Epithelial cell of esophagus (primary cell): ENCODE measurements at places on chromosomes 3 and 15.
A peak's percentile ranks its signal among the peaks of the same experiment; 100 is the strongest.

- no peak for DNase-seq
Measured at GRCh38 chr3:19147905-19148767, at the start of gene KCNH8. Gene KCNH8 (plus strand): TSS chr3:19148510. CDS start chr3:19148720, 210 bp downstream.

DNA sequence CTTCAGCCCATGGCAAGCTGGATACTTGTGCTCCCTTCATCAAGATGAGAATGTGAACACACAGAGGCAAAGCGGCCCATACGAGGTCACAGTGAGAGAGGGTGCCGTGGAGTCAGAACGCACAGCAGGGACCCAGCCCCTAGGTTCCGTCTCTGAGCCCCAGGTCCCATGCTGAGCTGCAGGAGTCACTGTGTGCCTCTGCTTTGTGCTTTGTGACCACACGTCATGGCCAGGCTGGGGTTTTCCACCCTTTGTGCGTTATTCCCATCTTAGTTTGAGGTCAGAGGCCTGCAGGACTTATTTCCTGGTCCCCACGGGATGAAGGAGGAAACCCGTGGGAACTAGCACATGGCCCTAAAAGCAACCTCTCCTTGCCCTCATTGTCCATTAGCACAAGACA lies 140.3 kb downstream of the TJP1 start:
- DNase-seq, result no peak

DNA sequence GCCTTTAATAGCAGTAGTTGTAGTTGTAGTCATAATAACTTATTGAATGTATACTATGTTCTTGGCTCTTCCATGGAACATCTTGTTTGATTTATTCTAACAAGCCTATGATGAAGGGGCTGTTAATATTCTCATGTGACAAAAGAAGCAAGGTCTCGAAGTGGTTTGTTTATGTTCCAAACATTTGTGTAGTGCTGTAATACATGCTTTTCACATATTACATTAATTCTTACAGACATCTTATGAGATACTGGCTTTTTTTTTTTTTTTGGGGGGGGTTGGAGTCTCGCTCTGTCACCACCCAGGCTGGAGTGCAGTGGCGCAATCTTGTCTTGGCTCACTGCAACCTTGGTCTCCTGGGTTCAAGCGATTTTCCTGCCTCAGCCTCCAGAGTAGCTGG lies 252.3 kb downstream of the PTPRG start:
- DNase-seq, result no peak

DNA sequence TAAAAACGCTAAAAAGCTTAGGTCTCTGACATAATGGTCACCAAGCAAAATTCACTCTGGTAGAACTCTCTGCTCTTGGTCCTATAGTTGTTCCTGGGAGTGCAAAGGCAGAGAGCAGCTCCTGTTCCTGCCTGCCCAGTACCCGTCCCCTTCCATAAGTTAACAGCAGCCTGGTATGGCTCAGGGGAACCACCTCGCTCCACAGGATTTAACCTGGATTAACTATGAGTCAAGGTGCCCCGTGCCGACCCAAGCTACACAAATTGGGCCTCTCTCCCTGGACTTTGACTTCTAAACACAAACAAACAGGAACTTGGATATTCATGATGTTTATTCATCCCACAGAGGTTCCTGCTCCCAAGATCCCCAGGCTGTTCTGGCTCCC lies 32.1 kb downstream of the SCAP start:
- DNase-seq, result peak; percentile 86

DNA sequence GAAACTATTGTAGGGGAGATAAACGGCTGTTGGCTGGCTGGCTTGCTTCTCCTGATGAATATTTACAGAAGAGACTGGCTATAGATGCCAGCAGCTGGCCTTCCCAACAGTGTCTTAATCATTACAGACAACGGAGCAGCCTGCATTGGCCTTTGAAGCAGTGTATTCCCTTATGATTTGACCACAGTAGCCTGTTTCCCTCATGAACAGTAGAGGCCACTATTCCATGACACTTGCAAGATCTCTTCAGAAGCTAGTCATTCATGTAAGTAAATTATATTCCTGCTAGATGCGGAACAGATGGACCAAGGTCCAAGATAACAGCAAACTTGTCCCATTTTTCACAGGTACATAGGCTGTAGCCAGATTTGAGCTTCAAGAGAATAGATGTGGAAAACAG lies 47.3 kb downstream of the TMCO5A start:
- peak; percentile 41 for DNase-seq

GRCh38 chr3:148379763-148380382 lies 317.8 kb upstream of the AGTR1 start:
- peak; percentile 66 for DNase-seq

GRCh38 chr3:126917232-126917804 lies 65.6 kb upstream of the PLXNA1 start:
- DNase-seq, result no peak

GRCh38 chr3:55201779-55202178 lies 273.9 kb upstream of the LRTM1 start:
- DNase-seq, result no peak

- no peak for DNase-seq
Measured at GRCh38 chr3:128846486-128846891, 32.9 kb upstream of the ACAD9 start.

- DNase-seq, result peak; percentile 38
Measured at GRCh38 chr15:63189941-63190768, 749 bp downstream of the RAB8B start.

- DNase-seq, result peak; percentile 62
Measured at GRCh38 chr3:59726279-59726678, 676.5 kb upstream of the CFAP20DC start.

DNA sequence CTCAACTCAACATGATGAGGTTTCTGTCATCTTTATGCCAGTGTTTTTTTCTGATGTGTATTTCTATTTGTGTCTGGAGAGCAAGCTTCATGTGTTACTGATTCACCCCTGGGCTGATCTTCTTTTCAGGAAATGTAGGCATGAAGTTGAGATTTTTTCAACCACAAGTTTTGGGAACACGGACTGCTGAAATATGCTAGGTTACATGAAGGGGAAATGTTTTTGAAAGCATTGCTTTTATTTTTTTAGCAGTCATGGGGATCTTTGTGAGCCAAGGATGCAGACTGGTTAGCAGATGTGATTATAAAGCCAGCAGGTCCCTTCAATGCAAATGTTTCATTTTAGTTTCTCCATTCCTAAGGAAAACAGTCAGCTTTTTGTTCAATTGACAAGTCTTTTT lies 219.3 kb upstream of the COL8A1 start:
- no peak for DNase-seq

GRCh38 chr3:177197727-177198460 lies 612 bp upstream of the TBL1XR1 start:
- peak; percentile 38 for DNase-seq

GRCh38 chr15:81293728-81294515 lies 30.0 kb downstream of the STARD5 start:
- no peak for DNase-seq

DNA sequence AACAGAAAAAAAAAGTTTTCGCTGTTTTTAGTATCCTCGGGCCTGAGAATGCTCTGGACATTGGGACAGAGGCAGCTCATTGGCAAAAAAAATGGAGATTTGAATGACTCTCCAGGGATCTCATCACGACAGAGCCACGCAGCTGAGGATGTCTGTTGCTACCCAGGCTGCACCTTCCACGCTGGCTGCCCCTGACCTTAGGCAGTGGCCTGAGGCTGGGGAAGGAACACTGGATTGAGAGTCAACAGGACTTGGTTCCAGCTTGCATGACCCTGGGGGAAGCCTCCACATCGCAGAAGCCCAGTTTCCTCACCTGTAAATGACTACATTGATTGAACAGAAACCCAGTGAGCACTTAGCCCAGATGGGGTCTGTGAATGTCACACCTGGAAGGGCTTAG lies 8.7 kb upstream of the ACSBG1 start:
- no peak for DNase-seq

GRCh38 chr3:22089284-22089683 lies 338.3 kb upstream of the ZNF385D start:
- DNase-seq, result peak; percentile 59

DNA sequence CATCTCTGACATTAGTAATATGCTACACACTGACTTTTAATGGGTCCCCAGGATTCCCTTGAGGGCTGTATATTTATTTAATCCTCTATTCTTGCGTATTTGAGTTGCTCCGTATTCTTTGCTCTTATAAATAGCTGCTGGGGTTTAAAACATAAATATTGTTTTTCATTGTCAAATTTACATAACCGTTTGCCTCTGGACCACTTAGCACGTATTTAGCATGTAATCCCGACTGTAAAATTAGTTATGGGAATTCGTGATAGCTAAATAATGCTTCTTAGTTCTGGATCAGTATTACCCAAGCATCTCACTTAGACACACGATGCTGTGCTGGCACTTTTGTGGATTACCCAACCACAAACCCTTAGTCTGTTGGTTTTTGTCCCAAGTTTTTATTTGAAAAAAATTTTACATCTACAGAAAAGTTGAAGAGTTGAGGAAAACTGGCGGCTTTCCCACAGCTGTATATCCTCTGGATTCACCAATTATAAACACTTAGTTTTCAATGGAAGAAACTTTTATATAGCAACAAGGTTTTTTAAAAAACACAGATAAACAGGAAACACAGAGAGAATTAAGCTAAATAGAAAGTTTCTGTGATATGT lies 296.8 kb upstream of the TPM1 start:
- no peak for DNase-seq

GRCh38 chr15:96703794-96704550 lies 373.5 kb downstream of the NR2F2 start:
- DNase-seq, result no peak

DNA sequence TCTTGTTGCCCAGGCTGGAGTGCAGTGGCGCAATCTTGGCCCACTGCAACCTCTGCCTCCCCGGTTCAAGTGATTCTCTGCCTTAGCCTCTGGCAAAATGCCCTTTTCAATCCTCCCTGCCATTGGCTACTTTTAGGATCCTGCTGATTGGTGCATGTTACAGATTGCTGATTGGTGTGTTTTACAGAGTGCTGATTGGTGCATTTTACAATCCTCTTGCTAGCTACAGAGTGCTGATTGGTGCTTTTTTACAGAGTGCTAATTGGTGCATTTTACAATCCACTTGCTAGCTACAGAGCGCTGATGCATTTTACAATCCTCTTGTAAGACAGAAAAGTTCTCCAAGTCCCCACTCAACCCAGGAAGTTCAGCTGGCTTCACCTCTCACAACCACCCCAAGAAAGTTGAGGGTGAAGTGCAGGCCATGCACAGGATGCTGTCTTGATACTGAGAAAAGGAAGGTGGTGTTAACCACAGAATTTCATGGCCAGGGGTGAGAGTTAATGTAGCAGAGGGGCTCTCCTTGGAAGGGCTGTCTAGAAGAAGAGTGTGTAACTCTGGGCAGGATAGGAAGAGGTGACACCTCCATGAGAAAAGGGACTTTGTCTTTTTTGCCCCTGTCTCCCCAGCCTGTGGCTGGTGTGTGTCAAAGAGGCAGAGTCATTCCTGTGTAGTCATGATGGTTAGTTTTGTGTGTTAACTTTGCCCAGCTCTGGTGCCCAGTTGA lies 145.9 kb downstream of the APBA2 start:
- no peak for DNase-seq

DNA sequence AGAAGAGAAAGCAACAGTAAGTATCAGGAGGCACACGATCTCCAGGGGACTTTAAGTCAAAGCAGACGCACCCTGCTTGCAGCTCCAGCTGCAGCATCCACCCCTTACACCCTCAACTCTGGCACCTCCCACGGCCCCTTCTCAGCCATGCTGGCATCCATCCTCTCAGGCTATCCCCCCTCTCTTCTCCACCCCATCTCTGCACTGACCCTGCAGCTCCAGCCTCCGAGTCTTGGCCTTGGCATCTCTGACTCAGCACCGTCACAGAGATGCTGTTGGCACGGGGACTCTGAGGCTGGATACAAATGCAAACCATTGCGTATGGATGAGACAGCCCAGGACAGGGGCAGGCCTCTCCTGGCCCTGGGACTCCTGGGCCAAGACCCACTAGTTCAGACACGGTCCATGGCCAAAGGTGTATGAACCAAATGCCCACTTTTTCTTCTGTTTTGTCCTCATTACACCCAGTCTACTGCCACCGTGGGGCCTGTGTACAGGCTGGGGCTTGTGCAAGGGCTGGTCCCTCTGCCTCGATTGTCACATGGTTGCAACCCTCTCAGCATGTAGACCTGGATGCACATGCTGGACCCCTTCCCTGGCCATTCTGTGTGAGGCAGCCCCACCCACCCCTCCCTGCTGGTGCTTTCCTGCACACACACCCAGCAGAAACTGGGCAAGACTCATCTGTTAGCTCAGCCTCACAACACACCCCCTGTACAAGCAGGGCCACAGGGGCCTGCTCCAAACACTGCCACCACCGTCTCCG lies 18.7 kb upstream of the ZXDC start:
- no peak for DNase-seq

DNA sequence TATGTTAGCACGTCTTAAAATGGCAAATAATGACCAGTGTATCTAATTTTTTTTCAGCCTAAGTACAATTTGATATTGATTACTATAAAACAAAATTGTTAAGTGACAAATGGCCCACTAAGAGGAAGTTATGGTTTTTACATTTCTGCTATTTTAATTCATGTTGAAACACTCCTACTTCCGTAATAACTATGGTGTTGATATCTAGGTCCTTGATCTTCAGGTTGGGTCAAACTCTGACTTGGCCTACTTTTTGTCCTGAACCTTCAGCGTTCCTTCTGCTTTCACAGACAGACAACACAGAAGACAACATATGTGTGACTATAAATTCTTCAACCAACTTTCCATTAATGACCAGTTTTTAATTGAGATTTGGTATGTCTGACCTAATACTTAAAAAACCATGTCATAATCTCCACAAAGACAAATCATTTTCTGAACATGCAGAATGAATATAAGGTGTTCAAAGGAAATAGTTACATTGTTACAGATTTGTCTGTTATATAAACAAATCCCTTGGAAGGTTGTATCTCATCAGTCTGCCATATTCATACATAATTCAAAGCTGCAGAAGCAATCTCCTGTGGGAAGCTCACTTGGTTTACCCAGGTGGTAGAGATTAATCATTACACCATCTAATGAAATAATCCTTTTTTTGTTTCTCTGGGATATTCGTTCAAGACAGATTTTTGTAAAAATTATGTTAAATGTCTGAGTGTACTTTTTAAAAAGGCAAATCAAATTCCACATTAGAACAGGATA lies 92.1 kb upstream of the TSPAN3 start:
- DNase-seq, result no peak

DNA sequence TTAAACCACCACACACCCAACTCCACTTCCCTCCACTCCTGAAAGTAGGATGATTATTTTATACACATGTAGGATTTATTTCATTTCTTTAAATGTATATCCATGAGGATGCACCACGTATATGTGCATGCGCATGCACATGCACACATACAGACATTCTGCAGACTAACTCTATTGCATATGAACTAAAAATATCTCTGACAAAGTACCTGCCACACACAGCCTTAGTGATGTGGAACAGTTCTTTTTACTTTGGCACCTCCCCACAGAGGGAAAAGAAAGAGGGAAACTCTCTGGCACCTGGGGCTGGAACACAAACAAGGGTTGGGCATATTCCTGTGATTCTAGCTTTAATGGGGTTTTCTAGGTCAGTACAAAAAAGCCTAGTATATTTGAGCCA lies 138.2 kb downstream of the CLASP2 start:
- no peak for DNase-seq
